ENCODE measurements at places on chromosomes 11 and 22.

- DNase-seq, result no peak
Measured at GRCh38 chr11:33317662-33318061, 60.5 kb downstream of the HIPK3 start.

GRCh38 chr11:77590194-77590782 lies 535 bp downstream of the AQP11 start:
- no peak for DNase-seq

GRCh38 chr11:120384476-120384875 lies 48.3 kb downstream of the ARHGEF12 start:
- DNase-seq, result no peak

GRCh38 chr11:1260023-1260501 lies 37.2 kb downstream of the MUC5B start:
- DNase-seq, result no peak

DNA sequence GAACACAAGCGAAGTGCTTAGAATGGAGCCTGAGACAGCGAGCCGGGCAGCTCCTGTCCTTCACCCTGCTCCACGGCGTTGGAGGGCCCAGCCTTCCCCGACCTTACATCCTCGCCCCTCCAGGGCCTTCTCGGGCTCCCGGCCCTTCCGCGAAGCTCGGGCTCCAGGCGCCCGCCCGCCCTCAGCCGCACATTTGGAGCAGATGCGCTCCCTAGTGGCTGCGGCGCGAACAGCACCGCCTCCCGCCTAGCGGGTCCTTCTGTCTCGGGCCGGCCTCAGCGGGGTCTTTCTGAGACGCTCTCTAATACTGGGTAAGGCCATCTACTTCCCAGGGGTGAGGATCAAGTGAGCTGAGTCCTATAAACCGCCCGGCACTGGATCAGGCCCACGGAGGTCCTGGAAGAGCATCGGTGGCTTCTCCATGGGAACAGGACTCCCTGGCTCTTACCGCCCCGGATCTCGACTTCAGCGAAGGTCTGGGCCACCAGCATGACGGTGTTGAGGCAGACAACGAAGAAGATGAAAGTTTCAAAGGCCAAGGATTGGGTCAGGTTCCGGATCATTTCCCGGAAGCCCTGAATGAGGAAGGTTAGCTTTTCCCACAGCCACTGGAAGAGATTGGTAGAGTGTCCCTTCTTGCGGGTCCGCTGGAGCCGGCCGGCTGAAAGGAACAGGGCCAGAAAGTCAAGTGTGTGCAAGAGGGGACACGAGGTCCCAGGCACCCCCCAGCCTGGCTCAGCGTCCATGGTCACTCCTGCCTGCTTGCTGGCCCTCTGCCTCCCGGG lies 3.7 kb downstream of the CATSPER1 start:
- peak; percentile 50 for DNase-seq

Data from NT2/D1 (cell line).